ENCODE measurements at places on chromosomes 5 and 9.
A peak's percentile ranks its signal among the peaks of the same experiment; 100 is the strongest.

DNA sequence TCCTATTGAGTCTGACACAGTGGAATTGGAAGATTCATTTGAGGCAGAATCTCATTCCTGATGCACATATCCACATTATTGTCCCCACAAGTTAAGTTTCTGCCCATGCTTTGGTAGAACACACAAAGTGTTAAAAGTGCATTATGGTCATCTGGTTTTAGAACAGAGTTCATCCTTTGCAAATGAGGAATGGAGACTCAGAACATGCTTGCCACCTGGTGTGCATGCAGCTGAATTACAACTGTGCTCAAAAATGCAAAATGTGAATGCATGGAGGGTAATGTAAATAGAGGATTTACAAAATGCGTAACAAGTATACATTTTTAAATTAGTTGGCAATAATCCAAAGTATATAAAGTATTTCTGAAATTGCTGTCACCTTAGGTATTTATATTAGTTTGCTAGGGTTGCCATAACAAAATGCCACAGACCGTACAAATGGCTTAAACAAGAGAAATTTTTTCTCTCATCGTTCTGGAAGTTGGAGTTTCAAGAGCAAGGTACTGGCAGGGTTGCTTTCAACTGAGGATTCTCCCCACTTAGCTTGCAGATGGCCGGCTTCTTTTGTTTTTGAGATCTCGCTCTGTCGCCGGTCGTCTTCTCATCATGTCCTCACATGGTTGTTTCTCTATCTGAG, 671.1 kb downstream of the TAF11L14 start:
- no peak for DNase-seq

DNA sequence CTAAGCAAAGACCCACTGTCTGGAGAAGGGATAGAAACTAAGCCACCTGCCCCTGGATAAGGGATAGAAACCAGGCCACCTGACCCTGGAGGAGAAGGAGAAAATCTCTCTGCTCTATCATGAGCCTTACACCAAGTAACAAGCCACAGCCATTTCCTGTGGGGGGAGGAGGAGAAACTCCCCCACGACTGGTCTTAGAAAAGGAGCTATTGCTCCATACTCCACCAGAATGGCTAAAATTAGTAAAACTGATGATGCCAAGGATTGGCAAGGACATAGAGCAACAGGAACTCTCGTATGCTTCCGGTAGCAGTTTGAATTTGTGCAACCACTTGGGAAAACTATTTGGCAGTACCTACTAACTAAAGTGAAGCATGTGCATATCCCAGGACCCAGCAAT, 70.8 kb downstream of the ACTL7B start:
- no peak for DNase-seq

DNA sequence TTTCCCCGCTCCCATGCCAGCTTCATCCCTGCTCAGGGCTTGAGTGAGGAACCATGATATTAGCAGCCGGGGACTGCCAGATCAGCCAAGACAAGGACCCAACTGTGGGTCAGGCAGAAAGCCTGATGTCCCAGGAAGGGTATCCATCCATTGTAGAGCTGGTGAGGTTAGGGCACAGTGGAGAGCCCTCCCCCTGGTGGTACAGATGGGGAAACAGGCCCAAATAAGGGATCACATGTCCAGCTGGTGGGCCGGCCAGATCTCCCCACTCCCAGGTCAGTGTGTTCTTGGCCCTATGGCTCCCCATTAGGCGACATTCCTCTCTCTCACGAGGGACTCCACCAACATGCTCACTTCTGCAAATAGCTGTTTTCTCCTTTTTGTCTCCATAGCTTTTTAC, 9.0 kb downstream of the CDX1 start:
- DNase-seq = no peak

DNA sequence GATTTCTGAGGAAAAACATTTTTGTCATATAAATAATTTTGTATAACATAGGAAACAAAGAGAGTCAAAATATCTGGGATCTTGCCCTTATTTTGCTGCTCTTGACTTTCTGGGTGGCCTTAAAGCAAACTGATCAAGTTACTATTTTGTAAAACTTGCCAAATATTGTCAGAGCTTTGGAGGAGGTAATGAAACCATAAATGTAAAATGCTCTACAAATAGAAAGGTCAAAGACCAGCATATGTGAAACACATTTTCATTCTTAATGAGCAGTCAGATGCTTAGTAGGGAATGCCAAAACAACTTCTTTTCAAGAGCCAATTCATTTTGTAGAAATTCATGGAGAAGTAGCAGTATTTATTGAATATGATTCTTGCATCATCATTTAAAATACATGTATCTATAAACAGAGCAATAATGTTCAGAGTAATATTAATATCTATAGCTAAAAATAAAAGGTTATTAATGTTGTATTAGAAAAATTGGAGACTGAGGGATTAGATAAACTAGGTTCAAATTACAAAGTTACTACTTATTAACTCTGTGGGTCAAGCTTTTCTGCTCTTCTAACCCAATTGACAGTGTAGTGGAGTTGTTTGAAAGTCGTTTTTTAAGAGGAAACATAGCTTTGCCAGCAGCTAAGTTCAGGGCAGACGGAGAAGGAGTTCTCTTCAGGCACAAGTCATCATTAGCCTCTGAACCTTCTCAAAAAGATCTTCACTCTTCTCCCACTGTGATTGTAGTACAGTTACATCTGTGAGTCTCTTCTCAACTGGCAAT, 2053.1 kb downstream of the EFNA5 start:
- DNase-seq = no peak

- no peak for DNase-seq
Observed at GRCh38 chr9:76629205-76629990, 134.8 kb upstream of the PCA3 start.

DNA sequence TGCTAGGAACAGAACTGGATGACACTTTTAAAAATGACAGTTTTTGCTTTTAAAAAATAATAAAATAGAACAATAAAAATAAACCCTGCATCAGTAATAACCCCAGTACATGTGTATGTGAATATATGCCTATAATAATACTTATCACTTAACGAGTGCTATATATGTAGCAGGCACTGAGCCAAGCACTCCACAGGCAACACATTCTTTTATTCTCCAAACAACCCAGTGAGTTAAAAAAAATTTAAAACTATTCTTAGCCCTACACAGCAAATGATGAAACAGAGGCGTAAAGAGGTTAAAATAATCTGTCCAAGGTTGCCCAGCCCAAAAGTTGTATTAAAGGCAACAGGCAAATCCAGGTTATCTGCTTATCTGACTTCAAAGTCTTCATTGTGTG, 124.5 kb upstream of the SMIM23 start:
- DNase-seq = no peak

GRCh38 chr9:96344458-96345180, 38.9 kb downstream of the SLC35D2 start:
- no peak for DNase-seq

- peak; percentile 67 for DNase-seq
Observed at GRCh38 chr5:141326088-141326854, 4.0 kb upstream of the PCDHGA1 start.

DNA sequence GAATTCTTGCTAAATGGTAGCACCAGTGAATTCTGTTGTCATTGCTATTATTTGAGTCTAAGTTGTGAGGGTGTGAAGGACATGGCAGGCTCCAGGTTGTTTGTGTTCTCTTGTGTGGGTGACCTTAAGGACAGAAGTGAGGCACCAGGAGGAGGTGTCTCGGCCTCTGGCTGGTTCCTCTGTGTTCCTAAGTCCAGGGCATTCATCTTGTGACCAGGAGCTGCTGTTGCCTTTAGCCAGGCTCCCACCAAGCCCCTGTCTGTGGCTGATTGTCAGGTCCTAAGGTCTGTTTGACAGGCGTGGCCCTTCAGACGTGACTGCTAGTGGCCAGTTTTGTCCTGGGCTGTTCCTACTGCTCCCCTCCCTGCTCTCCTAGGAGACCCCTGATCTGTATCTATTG, 89.4 kb downstream of the ANGPTL2 start:
- no peak for DNase-seq

DNA sequence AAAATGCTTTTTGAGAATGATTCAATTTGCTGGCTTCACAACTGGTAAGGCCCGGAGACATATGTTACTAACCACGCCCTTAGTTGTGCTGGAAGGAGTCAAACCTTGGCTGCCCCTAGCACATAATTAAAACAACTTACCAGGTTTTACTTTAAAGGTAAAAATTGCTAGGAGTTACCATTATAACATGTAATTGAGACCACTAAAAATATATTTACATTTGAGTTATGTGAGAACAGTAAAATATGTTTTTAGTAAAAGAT, 435.6 kb upstream of the CDH9 start:
- no peak for DNase-seq

DNA sequence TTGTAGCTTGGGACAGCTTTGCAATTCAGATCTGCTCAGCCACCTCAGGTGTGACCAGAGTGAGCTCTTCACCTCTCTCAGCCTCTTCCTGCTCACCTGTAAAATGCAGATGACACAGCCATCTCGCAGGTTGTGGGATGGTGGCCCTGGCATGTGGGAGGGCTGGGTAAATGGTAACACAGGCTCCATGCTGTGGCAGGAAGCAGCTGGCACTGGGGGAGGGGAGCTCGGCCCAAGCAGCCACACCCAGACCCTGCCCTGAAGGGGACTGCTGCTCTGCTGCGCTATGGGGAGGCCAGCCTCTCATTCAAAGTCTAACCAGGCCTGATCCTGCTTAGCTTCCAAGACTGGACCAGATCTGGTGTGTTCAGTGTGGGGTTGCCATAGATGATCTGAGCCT, 24.1 kb downstream of the PHF2 start:
- DNase-seq = no peak

- DNase-seq = no peak
Observed at GRCh38 chr5:174307656-174308271, 262.3 kb downstream of the NSG2 start.

GRCh38 chr9:22103685-22104575, 94.8 kb upstream of the CDKN2B start:
- DNase-seq = no peak

DNA sequence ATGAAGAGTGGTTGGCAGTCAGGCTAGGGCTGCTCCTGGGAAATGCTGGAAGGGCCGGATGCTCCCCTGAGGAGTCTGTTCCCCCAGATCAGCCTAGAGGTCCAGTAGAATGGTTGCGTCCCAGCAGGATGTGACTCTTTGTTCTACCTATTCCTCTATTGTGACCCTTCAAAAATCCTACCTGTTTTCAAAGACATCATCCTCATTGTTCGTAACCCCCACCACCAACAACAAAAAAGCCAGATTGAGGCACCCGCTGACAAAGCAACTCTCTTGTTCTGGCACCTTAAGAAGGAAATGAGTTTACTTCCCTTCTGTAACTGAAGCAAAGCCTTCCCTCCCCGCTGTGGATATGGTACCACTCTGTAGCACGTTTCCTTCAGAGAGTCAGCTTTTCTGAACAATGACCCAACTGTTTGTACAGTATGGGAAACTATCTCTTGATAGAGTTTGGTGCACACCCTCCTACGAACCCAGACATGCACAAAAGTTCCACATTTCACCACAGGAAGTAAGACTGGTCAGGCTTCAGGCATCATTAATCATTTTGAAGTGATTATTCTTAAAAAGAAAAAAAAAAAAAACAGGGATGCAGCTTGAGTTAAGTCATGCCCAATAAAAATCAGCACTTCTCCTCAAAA, 207.2 kb downstream of the ENC1 start:
- no peak for DNase-seq

DNA sequence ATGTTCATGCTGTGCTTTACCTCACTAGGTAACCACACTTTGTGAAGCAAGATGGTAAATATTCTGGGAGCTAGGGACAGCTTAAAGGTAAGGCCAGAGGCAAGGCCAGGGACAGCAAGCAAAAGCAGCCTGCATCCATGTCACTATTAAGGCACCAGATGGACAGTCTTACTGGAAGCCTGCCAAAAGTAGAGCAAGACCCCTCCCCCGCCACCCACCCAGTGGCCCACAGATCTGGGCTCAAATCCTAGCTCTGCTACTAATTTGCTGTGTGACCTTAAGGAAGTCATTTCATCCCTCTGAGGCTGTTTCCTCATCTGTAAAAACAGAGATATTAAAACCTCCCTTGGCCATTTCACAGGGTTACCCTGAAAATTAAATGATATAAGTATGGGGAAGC, 13.2 kb upstream of the ERMP1 start:
- DNase-seq = no peak

DNA sequence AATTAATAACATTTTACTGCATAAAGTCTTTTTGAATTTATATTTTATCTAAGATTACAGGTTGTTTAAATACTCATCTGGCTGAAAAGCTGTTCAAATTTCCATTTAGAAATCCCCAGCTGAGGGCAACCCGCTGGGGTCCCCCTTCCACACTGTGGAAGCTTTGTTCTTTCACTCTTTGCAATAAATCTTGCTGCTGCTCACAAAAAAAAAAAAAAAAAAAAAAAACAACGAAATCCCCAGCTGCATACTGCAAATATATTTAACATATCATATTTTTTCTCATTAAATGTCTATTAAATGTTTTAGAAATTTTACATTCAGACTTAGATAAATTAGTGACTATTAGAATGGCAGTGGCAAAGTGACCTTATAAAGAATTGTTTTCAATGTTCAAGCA, 172.2 kb downstream of the NFIB start:
- DNase-seq = no peak

GRCh38 chr9:96553070-96553469, 66.6 kb downstream of the CDC14B start:
- no peak for DNase-seq

- DNase-seq = no peak
Observed at GRCh38 chr5:16437977-16438376, 27.6 kb downstream of the ZNF622 start.

- no peak for DNase-seq
Observed at GRCh38 chr5:162474239-162474638, 406.7 kb downstream of the GABRG2 start.

- DNase-seq = no peak
Observed at GRCh38 chr5:108148715-108149139, 233.2 kb downstream of the FBXL17 start.

- no peak for DNase-seq
Observed at GRCh38 chr5:132082329-132083023, 8.9 kb downstream of the CSF2 start.
